ENCODE measurements at places on chromosomes 16 and 17.

DNA sequence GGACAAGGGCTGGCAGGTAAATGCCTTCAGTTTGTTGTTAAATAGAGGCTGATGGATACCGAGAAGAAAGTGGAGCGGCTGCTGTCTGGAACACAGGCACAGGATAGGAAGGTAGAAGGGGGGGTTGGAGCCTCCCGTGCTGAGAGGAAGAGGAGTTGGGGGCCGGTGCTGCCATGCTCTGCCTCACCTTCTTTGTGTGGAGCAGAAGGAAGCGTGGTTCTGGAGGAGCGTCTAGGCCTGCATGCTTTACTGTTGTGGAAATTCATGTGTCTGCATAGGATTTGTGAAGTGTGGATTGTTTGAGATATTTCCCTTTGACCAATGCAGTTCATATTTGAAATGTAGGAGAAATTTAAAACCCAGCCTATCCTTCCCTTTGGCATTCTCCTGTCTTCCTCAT, 52.3 kb downstream of the FOXK2 start:
- no peak for DNase-seq

GRCh38 chr17:46837521-46837920, 13.9 kb upstream of the WNT9B start:
- DNase-seq: no peak

DNA sequence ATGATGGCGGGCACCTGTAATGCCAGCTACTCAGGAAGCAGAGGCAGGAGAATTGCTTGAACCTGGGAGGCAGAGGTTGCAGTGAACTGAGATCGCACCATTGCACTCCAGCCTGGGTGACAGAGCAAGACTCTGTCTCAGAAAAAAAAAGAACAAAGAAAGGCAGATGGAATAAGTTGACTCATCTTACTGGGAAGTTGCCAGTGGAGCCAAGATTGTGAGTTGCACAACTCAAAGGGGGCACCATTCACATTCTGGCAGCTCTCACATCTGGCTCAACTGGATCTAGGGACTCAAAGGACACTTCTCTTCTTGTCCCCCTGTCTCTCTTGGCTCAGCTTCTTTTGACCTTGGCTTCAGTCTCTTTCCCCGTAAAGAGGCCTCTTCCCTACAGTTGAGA, 53.7 kb upstream of the ETV4 start:
- DNase-seq: peak; percentile 84

GRCh38 chr17:37299257-37299980, 76.4 kb upstream of the C17orf78 start:
- no peak for DNase-seq

DNA sequence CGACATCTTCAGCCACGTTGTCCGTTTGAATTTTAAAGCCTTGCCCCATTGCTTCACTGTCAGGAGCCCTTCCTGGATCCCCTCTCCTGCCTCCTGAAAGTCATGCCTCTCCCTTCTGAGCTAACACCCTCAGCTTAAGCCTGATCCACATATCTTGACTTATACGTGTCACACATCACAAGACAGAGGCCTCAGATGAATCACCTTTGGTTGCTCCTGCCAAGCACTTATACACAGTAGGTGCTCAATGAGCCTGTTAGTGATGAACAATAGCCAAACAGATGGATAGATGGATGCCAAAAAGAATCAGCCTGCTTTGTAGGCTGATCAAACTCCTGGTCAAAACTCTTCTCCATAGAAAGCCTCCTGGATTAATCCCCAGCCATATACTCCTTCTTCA, 31.8 kb downstream of the PITPNM3 start:
- DNase-seq: no peak

- DNase-seq: peak; percentile 67
Measured at GRCh38 chr16:71499775-71500364, 10.7 kb upstream of the ZNF19 start.

DNA sequence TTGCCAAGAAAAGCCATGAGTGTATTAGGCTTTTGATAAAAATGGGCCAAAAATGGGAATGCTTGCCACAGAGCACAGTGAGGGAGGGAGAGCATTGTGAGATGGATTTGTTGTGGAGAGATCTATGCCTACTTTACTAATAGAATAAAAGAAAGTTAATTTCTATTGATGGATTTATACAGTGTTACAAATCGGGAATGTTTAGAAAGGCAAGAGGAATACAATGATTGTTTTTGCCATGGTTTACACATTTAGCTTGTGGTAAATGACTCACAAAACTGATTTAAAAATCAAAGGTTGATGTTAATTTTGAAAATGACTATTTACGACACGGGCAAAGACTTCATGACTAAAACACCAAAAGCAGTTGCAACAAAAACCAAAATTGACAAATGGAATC, 16.6 kb downstream of the CCL4 start:
- DNase-seq: no peak

DNA sequence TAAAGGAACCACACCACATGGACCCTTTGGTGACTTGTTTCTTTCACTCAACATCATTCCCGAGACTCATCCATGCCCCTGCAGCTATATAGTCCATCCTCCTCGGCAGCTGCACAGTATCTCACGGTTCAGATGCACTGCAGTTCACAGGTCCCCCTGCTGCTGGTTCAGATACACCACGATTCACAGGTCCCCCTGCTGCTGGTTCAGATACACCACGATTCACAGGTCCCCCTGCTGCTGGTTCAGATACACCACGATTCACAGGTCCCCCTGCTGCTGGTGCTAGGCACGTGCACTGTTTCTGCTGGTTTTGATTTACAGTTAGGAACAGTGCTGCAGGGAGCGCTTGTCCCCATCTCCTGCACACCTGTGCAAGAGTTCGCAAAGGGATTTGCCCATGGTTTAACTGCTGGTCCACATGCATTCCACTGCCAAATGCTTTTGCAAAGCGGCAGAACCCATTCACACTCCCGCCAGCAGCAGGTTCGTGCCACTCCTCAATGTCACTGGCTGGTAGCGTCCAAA, 3.8 kb downstream of the HSDL1 start:
- no peak for DNase-seq

GRCh38 chr16:76824221-76824620, 366.8 kb upstream of the MON1B start:
- no peak for DNase-seq

Measured in EH (cell line).